AML-193 (cell line): ENCODE measurements at places on chromosomes 1 and 21.

DNA sequence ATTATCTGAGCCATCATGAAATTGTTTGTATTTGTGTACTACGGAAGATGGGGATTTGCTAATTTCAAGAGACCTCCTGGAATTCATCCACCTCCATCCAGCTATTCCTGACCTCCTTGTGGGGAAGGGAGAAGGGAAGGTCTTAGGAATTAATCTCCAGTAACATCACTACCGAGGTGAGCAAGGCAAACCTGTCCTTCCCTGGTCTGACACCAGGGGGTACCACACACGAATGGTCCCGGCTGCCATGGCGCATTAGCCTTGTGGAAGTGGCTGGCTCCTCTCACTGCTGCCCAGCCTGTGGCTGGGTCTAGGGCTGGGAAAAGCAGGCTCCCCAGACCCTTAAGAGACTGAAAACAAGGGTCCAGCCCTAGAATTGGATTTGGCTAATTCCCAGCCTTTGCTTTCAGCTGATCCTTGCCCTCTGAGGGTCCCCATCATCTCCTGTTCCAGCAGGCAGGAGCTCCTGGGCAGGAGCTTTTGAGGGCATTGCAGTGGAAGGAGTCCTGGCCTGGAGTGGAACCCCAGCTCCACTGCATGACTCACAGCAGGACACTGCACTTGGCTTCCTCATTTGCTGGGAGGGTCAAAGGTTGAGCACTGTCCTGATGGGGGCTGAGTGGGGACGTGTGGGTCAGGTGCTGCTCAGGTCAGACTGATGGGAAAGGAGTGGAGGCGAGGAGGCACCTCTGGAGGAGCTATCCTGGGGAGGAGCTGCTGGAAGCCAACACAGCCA, 34.8 kb downstream of the RIMS3 start:
- no peak for DNase-seq

- no peak for DNase-seq
Measured at GRCh38 chr1:185500001-185500626, 183.1 kb upstream of the IVNS1ABP start.

- DNase-seq, result no peak
Measured at GRCh38 chr1:240152611-240153297, 61.1 kb downstream of the FMN2 start.

- no peak for DNase-seq
Measured at GRCh38 chr1:10101929-10102328, 69.2 kb downstream of the UBE4B start.

DNA sequence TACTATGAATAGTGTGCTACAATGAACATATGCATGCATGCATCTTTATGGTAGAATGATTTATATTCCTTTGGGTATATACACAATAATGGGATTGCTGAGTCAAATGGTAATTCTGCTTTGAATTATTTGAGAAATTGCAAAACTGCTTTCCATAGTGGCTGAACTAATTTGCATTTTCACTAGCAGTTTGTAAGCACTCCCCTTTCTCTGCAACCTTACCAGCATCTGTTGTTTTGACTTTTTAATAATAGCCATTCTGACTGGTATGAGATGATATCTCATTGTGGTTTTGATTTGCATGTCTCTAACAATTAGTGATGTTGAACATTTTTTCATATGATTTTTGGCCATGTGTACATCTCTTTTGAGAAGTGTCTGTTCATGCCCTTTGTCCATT, 24.0 kb upstream of the DIRAS3 start:
- DNase-seq, result no peak

GRCh38 chr1:207223162-207223561, 98.3 kb upstream of the CD55 start:
- DNase-seq, result no peak

DNA sequence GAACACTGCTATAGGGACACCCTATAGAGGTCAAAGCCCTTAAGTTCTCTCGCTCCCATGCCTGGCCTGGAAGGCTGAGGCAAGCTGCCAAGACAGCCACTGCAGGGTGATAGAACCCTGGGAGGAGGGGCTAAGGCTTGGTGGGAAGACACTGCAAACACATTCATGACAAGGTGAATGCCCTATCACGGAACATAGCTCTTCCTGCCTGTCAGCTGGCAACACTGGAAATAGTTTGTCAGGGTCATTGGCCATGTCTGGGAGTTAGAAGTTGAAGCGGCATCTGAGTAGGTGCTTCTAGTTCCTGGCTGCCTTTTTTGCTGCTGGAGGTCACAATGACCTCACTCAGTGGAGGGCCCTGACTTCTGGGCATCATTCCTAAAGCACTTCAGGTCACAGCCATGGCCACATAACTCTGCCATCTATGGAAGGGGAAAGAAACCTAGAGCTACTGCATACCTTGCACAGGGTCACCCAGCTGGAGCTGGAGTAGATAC, 4.2 kb downstream of the FABP3 start:
- no peak for DNase-seq

DNA sequence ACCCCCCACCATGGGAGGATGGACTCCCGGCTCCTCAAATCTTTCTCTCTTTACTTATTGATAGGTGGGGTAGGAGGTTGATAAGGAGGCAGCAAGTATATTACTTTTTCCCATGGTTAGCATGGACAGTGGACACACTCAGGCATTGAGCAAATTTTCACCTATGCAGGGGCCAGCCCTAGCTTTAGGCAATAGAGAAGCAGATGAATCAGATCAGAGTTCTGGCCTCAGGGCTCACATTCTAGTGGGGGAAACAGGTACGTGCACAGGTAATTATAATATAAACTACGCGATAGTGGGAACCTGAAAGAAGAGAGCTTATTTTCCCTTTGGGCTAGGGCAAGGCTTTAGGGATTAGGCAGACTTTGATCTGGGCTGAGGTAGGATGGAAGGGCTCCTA, 13.5 kb upstream of the FOXE3 start:
- no peak for DNase-seq

DNA sequence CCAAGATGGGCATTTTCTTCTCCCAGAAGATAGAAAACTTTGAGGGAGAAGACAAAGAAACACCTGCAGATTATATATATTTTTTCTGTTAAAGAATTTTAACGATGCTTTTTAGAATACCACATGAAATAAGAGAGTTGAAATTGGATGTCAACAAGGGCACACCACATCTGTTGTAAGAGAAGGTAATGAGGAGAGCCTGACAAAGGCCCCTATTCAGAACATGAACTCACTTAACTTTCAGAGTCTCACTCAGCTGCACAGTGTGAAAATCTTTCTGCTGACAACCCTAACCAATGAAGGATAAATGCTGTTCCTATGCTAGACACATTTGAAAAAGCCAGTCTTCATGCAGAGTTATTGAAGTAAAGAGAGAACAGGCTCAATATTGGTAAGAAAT, 7.3 kb downstream of the KRTAP22-2 start:
- no peak for DNase-seq
